Urinary bladder (tissue), 4 donors: ENCODE measurements at places on chromosomes 6 and 20. TPM values are rescaled to one million over a fixed set of nuclear protein-coding genes. Genes with fewer than 3 reads are reported as not detected.

AGER gene
- polyA plus RNA-seq = 7.6 TPM

LY6G6D gene
- polyA plus RNA-seq = 1.7 TPM

- no peak for DNase-seq
Observed at GRCh38 chr20:10577648-10578047, 96.2 kb downstream of the JAG1 start.

- no peak for DNase-seq
Observed at GRCh38 chr6:2665146-2666070, 85.3 kb downstream of the MYLK4 start.

DNA sequence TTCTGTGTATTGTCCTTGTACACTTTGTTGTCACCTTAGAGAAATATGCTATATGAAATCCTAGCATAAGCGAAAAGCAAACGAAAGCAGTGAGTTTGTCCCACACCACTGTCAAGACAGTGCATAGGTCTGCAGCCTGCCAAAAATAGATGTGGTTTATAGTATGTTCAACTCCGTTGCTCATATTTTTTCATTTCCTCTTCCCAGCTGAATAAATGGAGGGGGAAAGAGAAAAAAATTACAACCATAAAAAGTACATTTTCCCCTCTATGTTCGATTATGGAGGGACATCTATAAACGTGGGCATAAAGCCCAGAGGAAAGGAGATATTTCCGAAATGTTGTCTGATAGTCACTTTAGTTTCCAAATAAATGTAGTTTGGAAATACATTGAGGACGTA lies 25.8 kb downstream of the PRL start:
- no peak for DNase-seq

RTF2 gene
- polyA plus RNA-seq = 115 TPM

DNA sequence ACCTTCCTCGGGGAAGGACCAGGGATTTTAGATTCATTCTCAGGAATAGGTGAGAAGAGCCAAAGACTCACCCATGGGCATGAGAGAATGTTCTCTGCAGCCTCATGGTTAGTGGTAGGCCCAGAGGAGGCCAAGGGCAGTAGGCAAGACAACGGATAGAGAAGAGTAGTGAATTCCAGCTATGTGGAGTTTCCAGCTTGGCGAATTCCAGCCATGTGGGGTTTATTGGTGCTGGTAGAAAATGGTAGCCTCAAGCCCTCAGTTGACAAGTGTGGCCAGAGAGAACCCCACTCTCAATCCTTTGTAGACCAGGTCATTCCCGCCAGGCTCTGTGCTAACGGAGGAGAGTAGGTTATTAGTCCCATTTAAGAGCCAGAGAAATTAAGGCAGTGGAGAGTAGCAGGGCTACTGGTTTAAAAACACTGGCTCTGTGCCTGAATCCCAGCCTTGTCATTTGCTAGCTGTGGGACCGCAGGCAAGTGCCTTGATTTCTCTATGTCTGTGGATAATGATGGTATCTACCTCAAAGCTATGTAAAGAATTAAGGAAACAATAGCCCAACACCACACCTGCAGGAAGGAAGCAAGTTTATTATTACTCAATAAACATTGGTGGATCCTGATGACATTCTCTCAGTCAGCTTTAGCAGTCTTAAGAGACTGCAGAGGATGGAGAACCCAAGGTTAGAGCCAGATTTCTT lies 2.0 kb upstream of the SLC9A8 start:
- DNase-seq = no peak

HAO1 gene
- 0.10 TPM for polyA plus RNA-seq

BAK1 gene
- 18.7 TPM for polyA plus RNA-seq

GRCh38 chr20:54350415-54350814 lies 125.0 kb upstream of the DOK5 start:
- no peak for DNase-seq

MAS1 gene
- not detected for polyA plus RNA-seq

STMND1 gene
- polyA plus RNA-seq = not detected

ME1 gene
- 23.4 TPM for polyA plus RNA-seq

ENPP3 gene
- polyA plus RNA-seq = 0.43 TPM

DNA sequence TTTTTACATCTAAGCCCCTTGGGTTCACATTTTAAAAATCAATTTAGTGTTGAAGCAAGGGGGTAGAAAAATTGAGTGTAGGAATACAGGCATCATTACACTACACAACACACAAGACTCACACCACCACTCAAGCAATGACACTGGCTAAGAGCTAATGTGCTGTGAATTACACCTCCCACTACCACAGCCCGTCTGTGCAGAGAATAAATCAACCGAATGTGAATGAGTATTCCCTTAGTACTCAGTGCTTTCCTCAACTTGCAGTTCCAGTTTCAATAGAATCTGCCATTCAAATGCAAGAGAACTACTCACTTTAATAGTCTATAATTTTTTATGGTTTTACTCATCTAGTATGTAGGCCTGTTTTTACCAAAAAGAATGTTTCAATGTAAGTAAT lies 114.4 kb downstream of the PDSS2 start:
- no peak for DNase-seq

DNA sequence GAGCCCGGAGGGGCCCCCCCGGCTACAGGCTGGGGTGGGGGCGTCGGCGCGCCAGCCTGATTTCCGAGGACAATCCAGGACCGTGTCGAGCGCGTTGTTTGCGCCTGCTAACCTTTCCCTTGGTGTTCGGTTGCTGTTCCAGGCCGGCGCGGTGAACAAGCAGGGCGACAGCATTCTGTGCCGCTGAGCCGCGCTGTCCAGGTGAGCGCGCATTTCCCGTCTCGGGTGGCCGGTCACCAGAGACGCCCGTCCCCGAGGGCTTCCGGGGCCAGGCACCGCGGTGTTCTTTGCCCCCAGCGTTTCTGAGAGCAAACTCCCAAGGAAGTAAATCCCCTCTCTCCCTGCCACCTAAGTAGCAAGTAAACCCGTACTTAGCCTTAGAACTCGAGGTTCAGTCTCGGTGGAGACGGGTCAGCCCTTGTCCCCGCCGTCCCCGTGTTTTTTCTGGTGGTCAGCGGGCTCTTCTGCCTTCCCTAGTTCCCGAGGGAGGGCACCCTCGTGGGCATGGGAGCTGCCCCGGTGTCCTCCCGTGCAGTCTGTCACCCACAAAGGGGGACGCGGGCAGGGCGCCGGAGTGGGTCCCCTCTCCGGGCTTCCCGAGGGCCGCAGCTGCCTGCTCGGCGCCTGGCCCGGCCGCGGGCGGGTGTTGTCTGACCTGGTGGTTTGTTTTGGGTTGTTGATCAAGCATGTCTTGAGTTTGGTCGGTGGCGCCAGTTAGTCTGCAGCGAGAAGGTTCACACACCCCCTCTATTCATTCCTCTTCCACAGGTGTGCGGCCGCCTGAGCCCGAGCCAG lies 1.5 kb downstream of the ID4 start:
- peak; percentile 46 for DNase-seq

GRCh38 chr20:32443386-32443974 lies 85.3 kb downstream of the ASXL1 start:
- no peak for DNase-seq

GRCh38 chr20:1664911-1665310 lies 7.3 kb upstream of the SIRPG start:
- no peak for DNase-seq

- no peak for DNase-seq
Observed at GRCh38 chr6:89033461-89033860, 47.1 kb upstream of the PNRC1 start.

SIRPA gene
- polyA plus RNA-seq = 27.8 TPM

DNA sequence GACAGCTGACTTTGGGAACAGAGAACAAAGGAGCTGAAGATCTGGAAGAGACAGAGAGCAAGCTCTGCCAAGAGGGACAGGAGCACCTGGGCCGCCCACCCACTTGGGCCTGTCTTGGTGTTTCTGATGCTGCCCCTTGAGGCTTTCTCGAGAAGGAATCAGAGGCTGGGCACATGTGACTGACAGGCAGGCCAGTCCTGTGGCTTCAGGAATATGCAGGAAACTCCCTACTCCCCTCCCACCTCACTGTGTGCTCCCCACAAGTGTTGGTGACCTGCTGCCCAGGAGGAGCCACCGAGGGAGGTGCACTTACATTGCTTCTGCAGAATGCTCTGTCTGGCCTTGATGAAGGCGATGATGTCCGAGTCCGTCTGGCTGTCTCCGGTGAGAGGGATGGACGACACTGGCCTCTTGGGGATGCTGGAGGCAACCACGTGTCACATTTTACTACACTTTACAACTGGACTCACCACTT lies 20.9 kb upstream of the KCNK16 start:
- DNase-seq = no peak

DNA sequence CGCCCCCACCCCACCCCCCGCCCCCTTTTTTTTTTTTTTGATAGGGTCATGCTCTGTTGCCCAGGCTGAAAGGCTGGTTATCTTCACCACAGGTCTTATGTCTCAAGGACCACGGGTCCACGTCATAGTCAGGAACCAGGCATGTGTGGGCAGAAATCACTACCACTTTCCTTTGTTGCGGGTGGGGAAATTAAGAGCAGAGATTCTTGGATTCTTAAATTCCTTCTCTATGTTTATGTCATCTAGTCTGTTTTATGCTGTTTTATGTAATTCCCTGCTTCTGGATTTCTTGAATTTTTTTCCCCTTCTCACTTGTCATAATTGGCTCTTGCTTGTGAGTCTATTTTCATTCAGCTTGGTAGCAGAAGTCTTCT lies 25.8 kb upstream of the PLCG1 start:
- DNase-seq = no peak

DNA sequence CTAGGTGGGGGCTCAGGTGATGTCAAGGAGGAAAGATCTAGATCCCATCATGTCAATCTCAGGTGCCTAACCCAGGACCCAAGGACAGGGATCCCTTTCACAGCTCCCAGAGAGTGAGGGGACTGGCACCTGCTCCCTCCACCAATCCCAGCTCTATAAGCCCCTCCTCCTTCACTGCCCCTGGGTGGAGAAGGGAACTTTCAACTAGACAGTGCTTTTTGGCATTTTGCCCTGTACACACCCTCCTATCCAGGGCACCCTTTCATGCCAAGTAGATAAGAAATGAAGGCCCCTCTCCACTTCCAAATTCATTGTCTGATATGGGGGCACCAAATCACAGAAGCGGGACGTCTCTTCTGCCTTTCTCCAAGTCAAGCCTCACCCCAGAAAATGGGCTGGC lies 61.6 kb downstream of the MDGA1 start:
- no peak for DNase-seq

DNA sequence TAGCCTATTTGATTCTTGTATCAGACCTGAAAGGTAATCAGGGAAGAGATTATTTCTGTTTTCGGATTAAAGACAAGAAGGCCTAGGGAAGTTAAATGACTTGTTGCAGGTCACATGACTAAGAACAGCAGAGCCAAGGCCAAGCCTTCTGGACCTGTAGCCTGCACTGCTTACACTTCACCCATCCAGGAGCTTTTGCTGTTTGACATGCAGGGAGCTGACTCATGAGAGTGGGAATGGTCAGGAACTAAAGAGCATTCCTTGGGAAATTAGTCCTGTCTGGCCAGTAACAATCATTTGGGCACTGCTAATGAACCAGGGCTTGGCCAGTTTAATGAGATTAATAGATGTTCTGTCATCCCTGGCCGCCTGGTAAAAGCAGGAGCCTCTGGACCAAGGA lies 46.8 kb downstream of the EIF2S2 start:
- no peak for DNase-seq

- DNase-seq = no peak
Observed at GRCh38 chr6:117955684-117956256, 48.7 kb downstream of the SLC35F1 start.

DNA sequence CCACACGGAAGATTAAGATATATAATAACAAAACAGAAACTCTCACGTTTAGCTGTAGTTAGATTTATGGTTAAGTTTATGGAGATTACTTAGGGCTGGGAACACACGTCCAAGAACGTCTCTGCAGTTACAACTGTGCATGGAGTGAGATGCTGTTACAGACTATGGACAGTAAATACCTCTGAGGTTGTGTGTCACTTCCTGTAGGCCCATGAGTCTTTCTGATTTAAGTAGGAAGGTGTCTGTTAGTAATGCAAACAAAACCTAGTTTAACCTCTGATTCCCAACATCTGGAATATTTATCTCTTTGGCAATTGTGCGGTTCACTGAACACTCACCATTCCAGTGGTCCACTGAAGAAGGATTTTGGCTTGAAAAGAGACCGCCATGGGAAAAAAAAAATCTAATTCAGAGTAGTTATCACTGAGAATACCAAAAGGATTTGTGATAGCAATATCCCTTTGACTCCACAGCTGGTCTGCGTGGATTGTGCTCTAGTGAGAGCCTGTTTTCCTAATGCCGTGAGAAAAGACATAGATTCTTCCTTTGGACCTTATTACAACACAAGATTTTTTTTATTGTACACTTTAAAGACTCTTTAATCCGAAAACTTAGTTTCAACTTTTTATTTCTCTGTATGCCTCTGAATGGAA lies 478.2 kb upstream of the CITED2 start:
- DNase-seq = no peak

- no peak for DNase-seq
Observed at GRCh38 chr6:29726001-29726400, 2.8 kb downstream of the HLA-F start.

- no peak for DNase-seq
Observed at GRCh38 chr6:16473184-16473907, 235.0 kb downstream of the GMPR start.

DNA sequence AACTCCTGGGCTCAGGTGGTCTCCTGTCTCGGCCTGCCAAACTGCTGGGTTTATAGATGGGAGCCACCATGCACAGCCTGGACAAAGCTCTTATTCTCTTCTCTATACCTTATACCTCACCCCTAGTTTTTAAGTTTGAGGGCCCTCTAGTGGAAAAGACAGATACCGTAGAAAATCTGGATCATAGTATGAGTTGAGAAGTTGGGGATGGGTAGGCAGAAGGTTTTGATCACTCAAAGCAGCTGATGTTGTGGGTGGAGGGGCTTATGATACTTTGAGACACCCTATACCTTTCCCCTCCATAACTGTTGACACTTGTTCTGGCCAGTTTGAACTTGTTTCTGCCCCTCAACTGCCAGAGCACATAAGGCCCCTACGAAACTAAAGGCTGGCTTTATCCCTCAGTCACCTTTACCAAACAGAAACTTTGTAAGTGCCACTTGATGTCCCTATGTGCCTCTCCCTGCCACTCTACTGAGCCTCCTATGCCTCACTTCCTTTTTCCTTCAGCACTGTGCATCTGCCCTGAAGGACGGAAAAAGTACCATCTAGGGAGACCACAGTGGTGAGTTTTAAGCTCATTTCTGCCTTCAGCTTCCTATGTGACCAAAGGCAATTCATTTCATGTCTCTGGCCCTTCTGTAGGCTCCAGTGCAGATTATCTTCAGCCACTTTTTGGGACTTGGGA lies 28.6 kb downstream of the RALY start:
- no peak for DNase-seq

GRCh38 chr20:36754656-36755222 lies 8.8 kb upstream of the NDRG3 start:
- DNase-seq = peak; percentile 18
